Heart left ventricle (tissue), 16 donors: ENCODE measurements at places on chromosomes 1 and 21. TPM values are rescaled to one million over a fixed set of nuclear protein-coding genes. Genes with fewer than 3 reads are reported as not detected.

DNA sequence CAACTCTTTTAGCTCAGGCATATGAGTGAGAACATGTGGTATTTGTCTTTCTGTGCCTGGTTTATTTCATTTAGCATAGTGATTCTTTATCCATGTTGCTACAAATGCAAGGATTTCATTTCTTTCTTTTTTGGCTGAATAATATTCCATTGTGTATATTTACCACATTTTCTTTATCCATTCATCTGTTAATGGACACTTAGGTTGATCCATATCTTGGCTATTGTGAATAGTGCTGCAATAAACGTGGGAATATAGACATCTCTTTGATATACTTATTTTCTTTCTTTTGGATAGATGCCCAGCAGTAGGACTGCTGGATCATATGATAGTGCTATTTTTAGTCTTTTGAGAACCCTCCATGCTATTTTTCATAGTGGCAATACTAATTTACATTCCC is 30.8 kb downstream of the ASB17 start:
- DNase-seq = no peak

- no peak for DNase-seq
Observed at GRCh38 chr1:55885619-55886018, 670.5 kb upstream of the USP24 start.

DNA sequence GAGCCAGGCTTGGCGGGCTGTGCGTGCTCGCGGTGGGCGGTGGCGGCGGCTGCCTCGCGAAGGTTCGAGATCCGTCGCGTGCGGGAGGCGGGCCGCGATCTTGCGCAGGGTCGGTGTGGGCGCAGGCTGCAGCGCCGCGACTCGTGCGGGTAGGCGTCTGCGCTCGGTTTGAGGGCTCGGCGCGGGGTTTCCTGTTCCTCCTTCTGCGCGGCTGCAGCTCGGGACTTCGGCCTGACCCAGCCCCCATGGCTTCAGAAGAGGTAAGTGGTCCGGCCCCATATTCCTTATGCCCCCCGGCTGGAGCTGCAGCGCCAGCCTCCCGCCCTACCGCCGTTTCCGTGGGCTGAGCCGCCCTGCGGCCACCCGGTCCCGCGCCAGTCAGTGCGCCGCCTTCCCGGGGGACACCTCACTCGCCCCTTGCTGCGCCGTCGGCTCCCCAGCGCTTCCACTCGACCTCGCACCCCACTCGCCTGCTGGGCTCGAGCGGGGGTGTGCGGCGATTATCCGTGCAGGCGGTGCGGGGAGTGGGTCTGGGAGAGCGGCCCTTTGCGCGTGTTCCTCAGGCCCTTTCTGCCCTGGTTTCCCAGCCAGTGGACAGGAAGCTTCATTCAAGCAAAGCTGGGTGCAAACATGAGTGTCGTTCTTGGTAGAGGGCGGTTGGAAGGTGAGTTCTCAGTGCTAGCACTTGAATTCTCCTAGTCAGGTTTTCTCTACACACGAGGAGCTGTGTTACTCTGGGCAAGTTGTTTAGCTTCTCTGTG is at the start of gene CACYBP:
CACYBP (plus strand) TSS at position 12 of the 761 bp plus-strand sequence; CDS start at position 246, 234 bp downstream.
- no peak for DNase-seq

GRCh38 chr1:193402037-193402436 is 215.6 kb upstream of the B3GALT2 start:
- no peak for DNase-seq

DNA sequence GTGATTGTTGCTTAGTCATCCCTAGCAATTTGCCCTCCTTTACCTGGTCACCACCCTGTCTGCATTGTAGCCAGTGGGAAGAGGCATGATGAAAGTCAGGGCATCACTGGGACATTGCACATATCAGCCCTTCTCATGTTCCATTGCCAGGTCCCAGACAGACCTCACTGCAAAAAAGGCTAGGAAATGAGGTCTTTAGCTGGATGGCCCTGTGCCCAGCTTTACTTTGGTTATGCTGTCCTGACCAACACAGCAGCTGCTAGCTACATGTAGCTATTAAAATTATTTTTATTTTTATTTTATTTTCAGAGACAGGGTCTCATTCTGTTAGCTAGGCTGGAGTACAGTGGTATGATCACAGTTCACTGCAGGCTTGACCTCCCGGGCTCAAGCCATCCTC is 52.9 kb downstream of the TNN start:
- no peak for DNase-seq

- DNase-seq = no peak
Observed at GRCh38 chr21:34925597-34925996, 123.5 kb downstream of the RUNX1 start.

- no peak for DNase-seq
Observed at GRCh38 chr1:153742411-153743142, 14.7 kb downstream of the INTS3 start.

DNA sequence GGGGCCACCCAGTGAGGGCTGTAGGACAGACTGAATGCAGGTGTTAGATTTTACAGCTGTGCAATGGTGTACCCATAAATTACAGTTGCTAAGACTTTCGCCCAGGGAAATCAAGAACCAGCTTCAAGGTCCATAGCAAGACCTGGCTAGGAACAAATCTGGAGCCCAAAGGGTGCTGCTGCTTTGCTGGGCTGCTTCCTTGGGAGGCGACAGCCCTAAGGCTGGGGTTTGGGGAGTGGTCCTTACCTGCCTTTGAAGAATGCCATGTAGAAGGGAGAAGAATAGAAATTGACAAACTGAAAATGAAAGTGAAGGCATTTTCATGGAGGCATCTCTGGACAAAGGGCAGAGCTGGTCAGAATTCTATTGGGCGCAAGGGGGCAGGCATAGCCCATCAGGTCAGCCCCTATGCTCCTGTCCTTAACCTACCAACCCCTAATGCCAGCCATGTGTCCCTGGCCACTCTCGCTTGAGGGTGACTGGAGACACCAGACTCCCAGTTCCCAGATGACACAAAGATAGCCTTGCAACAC is 7.6 kb upstream of the ARHGEF19 start:
- DNase-seq = no peak

DNA sequence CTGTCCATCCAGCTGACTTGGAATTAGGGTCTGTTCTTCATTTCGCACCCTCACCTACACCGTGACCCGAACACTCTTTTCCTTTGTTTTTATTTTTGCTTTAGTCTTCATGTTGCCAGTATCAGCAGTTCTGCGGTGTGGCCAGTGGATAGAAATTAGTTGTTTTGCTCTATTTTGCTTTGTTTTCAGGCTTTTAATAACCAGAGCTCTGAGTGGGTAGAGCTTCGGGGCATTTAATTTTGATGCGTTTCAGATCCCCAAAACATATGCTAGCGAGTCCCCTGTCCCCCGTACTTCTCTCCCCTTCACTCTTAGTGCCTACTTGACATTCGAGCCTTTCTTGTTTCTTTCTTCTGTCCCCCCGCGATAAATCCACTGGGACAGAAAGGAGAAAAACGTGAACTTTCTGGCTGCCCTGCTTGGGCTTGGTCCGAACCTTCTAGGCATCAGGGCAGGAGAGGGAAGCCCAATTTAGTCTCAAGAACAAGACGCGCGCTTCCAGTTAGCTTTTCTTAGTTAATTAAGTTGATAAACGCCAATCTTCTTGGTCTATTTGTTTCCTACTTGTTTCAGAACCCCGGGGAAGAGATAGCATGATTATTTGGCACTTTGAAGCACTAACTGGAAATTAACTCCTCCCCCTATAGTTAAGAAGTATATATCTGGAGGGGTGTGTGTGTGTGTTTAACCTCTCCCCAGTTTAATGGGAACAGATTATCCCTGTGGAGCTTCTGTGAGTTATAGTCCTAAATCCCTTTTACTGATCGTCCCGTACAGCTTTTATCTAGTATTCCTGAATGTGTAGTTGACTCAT is 839 bp downstream of the SWT1 start:
- DNase-seq = no peak

DNA sequence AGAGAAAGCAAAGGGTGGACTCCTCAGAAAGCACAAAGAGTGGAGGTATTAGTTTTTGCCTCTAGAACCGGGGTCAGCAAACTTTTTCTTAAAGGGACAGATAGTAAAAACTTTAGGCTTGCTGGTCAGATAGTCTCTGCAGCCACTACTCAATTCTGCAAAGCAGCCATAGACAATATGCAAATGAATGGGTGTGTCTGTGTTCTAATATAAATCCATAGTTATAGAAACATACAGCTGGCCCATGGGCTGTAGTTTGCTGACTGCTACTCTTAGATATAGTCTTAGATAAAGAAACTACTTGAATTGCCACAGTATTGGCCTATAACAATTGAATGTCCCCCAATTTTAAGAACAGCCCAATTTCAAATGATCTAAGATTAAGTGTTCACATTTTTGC is 101.6 kb upstream of the CACHD1 start:
- no peak for DNase-seq

- DNase-seq = no peak
Observed at GRCh38 chr1:14570514-14570913, 28.0 kb upstream of the KAZN start.

- no peak for DNase-seq
Observed at GRCh38 chr1:214546886-214547641, 4.3 kb downstream of the PTPN14 start.

GRCh38 chr1:211068976-211069375 is 65.0 kb downstream of the KCNH1 start:
- no peak for DNase-seq

- DNase-seq = no peak
Observed at GRCh38 chr1:56572334-56573050, 6.9 kb downstream of the PLPP3 start.

GRCh38 chr1:9165396-9165795 is 36.5 kb upstream of the GPR157 start:
- DNase-seq = no peak

GRCh38 chr1:170669107-170669445 is 5.1 kb downstream of the PRRX1 start:
- no peak for DNase-seq

- peak; percentile 48 for DNase-seq
Observed at GRCh38 chr1:91712981-91713841, 172.7 kb downstream of the TGFBR3 start.

- no peak for DNase-seq
Observed at GRCh38 chr1:32372149-32372756, 9.9 kb downstream of the TSSK3 start.

DNA sequence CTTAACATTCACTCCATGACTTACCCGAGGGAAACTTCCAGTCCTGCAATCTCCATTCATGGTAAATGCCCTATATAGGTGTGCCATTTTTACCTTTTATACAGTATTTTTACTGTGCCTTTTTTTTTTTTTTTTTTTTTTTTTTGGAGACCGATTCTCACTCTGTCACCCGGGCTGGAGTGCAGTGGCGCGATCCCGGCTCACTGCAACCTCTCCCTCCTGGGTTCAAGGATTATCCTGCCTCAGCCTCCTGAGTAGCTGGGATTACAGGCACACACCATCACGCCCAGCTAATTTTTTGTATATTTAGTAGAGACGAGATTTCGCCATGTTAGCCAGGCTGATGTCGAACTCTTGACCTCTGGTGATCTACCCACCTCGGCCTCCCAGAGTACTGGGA is 124.4 kb upstream of the PLPPR4 start:
- no peak for DNase-seq

- DNase-seq = no peak
Observed at GRCh38 chr1:15257309-15257708, 10.3 kb downstream of the FHAD1 start.

DNA sequence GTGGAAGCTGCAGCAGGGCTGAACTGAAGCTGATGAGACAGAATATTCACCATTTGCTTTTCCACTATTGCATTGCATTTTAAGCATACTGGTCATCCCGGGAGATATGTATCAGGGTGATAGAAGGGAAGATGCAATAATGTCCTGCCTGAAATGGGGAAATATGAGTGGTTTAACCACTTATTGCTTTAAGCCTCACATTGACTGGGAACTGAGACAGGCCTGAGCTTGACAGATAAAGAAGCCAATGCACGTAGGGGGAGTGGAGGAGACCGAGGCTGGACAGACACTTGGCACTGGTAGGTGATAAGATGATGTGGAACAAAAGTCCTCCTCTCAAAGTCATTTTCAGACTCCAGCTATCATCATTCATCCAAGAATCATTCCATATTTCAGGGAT is 911.7 kb upstream of the NCAM2 start:
- DNase-seq = no peak

GRCh38 chr21:42580076-42580792 is 66.6 kb downstream of the SLC37A1 start:
- DNase-seq = no peak

- no peak for DNase-seq
Observed at GRCh38 chr1:218273762-218274479, 11.2 kb upstream of the RRP15 start.

- DNase-seq = no peak
Observed at GRCh38 chr1:185353124-185353523, 36.1 kb upstream of the IVNS1ABP start.

DNA sequence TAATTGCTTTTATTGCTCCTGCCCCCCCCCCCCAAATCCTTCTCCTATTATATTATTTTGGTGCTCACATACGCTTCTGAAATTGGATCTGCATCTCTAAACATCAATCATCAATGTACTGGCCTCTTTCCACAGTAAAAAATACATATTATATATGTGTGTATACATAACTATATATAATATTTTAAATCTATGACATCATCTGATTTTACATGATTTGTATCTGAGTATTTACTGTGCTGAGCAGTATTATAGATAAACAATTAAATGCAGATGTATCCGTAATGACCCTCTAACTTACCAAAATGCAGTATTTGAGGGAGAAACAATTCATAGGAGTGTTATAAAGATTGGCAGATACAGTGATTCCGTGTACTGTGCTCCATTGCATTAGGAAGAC is 832 bp downstream of the PLPPR4 start:
- no peak for DNase-seq

GRCh38 chr1:9651565-9652378 is at the start of gene PIK3CD:
PIK3CD (plus strand) TSS chr1:9651731; CDS start chr1:9710456, 58,725 bp downstream.
- DNase-seq = no peak

DNA sequence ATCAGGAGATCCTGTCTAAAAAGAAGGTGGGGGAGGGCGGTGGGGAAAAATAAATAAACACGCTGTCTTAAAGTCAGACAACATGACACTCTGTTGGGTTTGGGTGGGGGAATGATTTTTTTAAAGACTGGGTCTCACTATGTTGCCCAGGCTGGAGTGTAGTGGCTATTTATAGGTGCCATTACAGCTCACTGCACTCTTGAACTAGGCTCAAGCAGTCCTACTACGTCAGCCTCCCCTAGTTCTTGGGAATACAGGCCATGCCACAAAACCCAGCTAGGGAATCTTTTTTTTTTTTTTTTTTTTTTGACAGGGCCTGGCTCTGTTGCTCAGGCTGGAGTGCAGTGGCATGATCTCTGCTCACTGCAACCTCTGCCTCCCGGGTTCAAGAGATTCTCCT is 2.4 kb upstream of the SNRPE start:
- no peak for DNase-seq

- no peak for DNase-seq
Observed at GRCh38 chr1:159687511-159687910, 26.9 kb downstream of the CRP start.

BLACAT1 gene
- not detected for total RNA-seq

AKR7A3 gene
- 0.20 TPM for total RNA-seq

TTLL10 gene
- 0.53 TPM for total RNA-seq

IARS2 gene
- total RNA-seq = 84.6 TPM

GBP5 gene
- total RNA-seq = 0.67 TPM

LCE3D gene
- total RNA-seq = not detected

RNF115 gene
- total RNA-seq = 68.2 TPM

CNKSR1 gene
- 3.4 TPM for total RNA-seq

ACOT11 gene
- total RNA-seq = 69.3 TPM

GJA8 gene
- not detected for total RNA-seq
